ENCODE measurements at places on chromosomes 16 and 17. TPM values are rescaled to one million over a fixed set of nuclear protein-coding genes. Genes with fewer than 3 reads are reported as not detected.
A peak's percentile ranks its signal among the peaks of the same experiment; 100 is the strongest.

Gene AURKB
- 1.0 TPM for total RNA-seq

- H3K4me1 ChIP-seq: peaks cover 48% of the 10 kb centered on the region
- peak; percentile 44 for DNase-seq
- H3K27ac ChIP-seq: peak overlapping the region; percentile 99
- no peaks in the 10 kb centered on the region for H3K27me3 ChIP-seq
- H3K4me3 ChIP-seq: peak overlapping the region; percentile 91
These were observed 982 bp downstream of the SPAG9 start for GRCh38 chr17:51119415-51120356.

Gene CCDC154
- total RNA-seq: not detected

DNA sequence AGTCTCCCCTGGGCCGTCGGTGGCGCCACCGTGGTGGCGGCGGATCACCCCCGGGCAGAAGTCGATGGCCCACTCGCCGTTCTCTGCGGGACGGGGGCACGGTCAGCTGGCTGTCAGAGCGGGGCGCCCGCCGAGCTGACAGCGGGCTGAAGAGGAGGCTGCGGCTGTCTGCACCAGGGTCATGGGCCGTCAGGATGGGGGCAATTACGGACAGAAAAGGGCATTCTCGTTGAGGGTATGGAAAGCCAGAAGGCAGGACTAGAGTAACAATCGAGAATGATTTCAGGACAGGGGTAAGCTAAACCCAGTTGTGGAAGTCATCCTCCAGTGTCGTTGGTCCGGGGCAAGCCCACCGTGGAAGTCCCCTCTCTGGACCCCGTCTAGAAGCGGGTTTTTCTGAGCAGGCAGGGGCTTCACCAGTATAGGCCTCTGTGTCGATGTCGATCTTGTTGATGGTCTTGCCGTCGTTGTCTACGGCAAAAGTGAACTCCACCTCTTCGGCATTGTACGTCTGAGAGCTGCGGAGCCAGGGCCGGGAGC lies 1.7 kb downstream of the CHRNE start:
- no peak for DNase-seq
- peak overlapping the region; percentile 51 for H3K4me3 ChIP-seq
- peak overlapping the region; percentile 24 for H3K27ac ChIP-seq
- peaks cover 49% of the 10 kb centered on the region for H3K4me1 ChIP-seq
- H3K27me3 ChIP-seq: no peaks in the 10 kb centered on the region

DNA sequence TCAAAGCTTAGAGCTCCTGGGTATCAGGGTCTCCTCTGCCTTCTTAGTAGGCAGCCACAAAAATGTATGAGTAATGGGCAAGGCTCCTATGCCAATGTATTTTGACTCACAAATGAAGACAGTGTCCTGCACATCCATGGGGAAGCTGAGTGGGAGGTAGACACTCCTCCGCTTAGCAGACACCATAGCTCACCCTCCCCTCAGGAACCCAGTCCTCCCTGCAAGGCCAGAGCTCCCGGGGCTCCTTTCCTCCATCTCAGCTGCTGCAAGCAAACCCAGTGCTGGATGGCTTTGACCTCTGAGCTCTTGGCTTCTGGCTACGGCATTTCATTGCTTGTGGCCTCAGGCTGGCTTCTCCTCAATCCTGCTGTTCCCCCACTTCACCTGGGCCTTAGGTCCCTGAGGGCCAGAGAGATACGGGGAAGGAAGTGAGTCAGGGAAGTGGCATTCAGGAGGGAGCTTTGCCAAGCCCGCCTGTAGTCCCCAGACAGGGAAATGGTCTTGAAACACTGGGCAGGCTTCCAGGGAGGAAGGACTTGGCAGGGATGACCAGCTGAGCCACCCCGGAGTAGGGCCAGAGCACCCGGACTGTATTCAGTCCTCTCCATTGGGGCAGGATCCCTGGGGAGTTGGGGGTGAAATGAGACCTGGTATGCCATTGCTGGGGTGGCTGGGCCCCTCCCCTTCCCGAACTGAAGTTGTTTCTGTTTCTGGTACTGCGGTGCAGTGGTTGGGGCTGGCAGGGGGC lies 4.5 kb downstream of the ABCC3 start:
- no peak overlapping the region for H3K4me3 ChIP-seq
- no peaks in the 10 kb centered on the region for H3K36me3 ChIP-seq
- DNase-seq: peak; percentile 99
- peak overlapping the region; percentile 88 for H3K27ac ChIP-seq

Data from stomach (tissue), 19 donors.